Omental fat pad (tissue), 4 donors: ENCODE measurements at places on chromosomes 3 and 15.

DNA sequence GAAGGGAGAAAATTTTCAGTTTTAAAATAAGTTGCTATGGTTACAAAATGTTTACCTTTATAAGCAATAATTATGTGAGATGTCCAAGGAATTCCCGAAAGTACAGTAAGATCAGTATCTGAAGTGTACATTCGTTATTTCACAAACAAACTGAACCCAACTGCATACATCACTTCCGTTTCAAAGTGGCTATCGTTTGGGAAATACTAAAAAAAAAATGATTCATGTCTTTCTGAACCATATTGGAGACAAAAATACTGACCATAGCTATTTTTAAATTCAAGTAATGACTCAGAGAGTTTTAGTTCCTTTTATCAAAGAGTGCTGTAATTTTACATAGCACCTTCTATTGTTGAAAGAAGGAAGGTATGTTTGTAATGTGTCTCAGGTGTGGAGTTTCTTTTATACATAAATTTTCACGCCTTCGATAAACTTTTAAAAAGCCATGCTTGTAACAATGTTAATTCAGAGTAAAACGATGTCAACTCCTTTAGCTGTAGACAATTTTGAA, 8.0 kb upstream of the ANKRD28 start:
- no peak for DNase-seq

DNA sequence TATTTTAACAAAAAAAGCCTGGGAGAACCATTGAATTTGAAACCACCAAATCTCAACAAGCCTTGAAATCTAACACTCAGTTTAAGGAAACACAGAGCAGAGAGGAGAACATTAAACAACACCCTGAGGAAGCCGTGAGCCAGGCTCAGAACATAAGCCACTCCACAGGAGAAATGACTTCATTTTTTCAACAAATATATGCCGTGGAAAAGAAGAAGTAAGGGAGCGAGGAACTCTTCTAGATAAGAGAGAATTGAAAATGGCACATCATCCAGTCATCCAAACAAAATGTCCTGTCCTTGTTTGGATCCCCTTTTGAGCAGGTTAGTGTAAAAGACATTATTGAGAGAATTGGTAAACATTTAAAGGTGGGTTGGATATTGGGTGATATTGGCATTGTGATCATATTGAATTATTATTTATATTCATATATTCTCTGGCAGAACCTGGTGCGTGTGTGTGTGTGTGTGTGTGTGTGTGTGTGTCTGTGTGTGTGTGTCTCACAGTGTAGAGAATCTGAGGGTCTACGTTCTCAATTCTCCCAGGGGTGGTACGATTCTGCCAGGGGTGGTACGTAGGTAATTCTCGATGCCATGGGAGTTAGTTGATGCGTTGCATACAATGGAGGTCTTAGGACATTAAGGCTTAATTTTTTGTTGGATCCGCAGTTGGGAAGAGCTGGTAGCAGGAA, 94.4 kb downstream of the ST6GAL1 start:
- DNase-seq: no peak

- DNase-seq: no peak
Measured at GRCh38 chr3:154431043-154431442, 1.1 kb upstream of the GPR149 start.

- DNase-seq: no peak
Measured at GRCh38 chr3:153495422-153495821, 333.4 kb downstream of the RAP2B start.

GRCh38 chr15:51931016-51931415, 40.6 kb downstream of the LEO1 start:
- no peak for DNase-seq

DNA sequence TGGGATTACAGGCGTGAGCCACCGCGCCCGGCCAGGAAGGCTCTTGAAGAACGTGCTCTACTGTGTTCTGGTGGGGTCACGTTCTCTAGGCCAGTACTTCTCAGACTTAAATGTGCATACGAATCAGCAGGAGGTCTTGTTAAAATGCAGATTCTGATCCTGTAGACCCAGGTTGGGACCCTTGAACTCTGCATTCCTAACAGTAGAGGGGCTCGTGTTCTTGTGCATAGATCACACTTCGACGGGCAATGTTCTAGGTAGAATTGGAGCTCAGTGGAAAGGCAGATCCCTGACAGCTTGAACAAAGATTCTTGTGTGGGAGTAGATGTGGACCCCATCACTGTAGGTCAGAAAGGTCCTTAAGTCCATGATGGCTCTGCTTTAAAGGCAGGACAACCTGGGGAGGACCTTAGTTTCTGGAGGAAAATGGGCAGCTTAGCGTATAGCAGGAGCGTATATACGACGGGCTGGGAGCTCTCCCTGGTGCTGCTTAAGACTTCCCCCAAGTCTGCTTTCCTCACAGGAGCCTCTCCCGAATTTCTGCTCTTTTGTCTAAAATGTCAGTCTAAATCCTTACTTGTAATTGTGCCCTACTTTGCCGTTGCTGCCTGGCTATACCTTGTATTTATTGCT, 16.9 kb upstream of the FAM81A start:
- DNase-seq: no peak

GRCh38 chr3:66473692-66474091, 27.1 kb downstream of the LRIG1 start:
- no peak for DNase-seq

GRCh38 chr3:111534701-111535100, 7.3 kb upstream of the CD96 start:
- no peak for DNase-seq

- no peak for DNase-seq
Measured at GRCh38 chr3:177818712-177819240, 621.5 kb upstream of the TBL1XR1 start.

GRCh38 chr3:165383381-165383780, 187.2 kb upstream of the SLITRK3 start:
- no peak for DNase-seq

DNA sequence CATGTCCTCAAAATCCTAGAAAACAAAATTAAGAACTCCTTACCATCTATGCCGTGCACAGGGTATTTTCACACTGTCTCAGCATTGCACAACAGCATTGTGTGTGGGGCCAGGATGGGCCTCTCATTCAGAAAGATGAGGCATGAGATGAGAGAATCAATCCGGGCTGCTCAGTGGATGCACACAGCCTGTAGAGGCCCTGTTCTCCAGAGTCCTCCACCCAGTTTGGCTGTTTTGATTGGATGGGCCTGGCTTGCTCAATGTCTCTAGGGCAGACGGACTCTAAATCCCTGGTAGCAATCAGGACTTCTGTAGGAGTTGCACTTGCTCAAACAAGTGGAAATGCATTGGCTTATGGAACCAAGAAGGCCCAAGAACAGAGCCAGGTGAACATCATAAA, 20.2 kb upstream of the CPNE9 start:
- DNase-seq: no peak

DNA sequence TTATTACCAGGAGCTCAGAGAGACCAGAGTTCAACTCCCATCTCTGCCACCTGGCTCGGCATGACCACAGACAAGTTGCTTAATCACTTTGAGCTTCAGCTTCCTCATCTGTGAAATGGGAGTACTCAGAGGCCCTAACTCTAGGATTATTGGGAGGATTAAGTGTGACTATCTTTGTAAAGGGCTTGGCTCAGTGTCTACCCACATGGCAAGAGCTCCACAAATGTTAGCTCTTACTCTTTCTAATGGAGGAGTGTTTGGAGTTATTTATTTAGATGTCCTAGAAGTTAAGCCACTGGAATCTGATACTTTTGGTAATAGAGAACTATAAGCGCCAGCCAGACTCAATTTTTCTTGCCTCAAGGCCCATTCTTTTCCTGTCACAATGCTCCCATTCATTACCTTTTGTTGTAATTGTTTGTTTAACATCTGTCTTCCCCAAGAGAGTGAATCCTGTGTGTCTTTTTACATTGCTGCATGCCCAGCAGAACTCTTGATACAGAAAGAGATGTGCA, 12.3 kb upstream of the LMCD1 start:
- DNase-seq: no peak

GRCh38 chr15:60609721-60610320, 130.9 kb upstream of the ICE2 start:
- no peak for DNase-seq

DNA sequence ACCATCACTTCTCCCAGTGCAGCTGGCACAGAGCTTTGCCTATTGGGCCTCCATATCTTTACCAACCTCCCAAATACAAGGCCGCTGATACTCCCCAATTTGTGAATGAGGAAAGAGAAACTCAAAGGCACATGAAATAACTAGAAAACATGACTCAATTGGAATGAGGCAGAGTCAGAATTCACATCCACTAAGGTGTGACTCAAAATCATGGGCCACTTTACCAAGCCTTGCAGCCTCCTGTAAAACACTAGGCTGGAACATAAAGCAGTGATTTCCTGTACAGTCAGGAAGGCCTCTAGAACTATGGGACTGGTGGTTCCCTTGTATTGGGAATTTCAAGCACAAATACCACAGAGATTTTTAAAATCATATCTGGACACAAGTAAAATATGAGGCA, 128.6 kb downstream of the DCLK3 start:
- DNase-seq: no peak

- DNase-seq: no peak
Measured at GRCh38 chr15:47299846-47300434, 417.4 kb upstream of the SEMA6D start.

GRCh38 chr3:17431004-17431403, 311.4 kb downstream of the TBC1D5 start:
- DNase-seq: no peak

DNA sequence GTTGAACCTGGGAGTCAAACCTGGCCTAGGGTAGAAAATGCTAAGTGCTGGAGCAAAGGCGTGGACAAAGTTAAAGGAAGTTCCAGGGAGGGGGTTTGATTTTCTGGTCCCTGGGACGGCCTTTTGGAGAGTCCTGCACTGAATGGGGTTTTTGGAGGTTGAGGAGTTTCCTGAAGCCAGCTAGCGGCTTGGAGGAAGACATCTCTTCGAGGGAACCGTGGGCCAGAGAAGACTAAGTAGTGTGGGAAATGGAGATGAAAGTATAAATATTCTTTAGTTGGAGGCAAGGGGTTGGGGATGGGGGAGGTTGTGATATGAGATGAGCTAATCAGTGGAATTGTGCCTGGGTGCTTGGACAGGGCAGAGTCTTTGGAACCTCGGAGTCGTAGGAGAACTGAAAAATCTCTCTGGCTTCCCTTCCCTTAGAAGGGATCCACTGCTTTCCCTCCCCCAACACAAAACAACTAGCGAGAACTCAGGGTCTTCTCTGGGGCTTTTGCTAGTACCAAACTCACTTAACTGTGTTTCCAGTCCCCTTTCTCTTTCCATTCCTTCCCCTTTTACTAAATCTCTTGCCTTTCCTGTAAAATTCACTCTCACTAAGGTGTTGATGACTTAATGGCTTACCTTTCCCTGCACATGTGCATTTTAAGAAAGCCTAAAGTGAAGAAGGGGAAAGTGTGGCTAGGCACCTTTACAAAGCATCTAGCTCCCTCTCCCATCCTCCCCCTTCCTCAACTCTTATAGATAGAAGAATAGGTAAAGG, 1.0 kb downstream of the LPP start:
- no peak for DNase-seq

GRCh38 chr15:78130466-78131294, 565 bp downstream of the CIB2 start:
- DNase-seq: peak; percentile 16

- DNase-seq: no peak
Measured at GRCh38 chr15:32879980-32880379, 162.2 kb downstream of the GREM1 start.

DNA sequence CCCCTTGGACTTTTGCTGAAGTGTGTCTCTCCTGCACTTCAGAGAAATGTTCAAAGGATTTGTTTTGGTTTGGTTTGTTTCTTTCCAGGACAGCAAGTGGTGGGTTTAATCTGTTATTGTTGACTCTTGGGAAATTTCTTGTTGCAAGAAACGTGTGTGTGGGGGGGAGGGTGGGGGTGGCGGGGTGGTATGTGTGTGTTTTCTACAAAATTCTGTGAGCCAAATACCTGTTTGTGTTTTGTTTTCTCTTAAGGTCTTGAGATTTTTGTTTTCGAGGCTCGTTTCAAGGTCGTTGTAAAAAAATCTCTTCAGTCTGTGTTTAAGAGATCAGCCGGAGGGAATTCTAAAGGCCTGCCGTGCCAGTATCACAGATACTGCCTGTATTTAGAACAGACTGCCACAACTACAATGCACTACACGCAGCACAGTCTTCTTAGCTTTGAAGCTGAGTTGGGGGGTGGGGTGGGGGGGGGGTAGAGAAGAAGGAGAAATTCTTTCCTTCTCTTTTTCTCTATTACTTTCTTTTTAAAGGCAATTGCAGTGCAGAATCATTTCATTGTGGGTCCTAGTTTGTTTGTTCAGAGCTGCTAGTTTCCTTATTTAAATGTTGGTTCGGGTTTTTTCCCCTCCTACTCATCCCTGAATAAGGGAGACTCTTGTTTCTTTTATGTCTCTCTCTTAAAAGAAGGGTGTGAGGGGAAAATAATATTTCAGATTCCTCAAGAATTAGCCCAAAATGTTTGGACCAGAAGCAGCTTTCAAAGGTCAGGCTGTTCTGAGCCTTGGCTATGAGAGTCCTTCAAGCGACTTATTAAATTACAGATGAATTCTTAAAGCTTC, 1.4 kb upstream of the BCL6 start:
- DNase-seq: no peak

DNA sequence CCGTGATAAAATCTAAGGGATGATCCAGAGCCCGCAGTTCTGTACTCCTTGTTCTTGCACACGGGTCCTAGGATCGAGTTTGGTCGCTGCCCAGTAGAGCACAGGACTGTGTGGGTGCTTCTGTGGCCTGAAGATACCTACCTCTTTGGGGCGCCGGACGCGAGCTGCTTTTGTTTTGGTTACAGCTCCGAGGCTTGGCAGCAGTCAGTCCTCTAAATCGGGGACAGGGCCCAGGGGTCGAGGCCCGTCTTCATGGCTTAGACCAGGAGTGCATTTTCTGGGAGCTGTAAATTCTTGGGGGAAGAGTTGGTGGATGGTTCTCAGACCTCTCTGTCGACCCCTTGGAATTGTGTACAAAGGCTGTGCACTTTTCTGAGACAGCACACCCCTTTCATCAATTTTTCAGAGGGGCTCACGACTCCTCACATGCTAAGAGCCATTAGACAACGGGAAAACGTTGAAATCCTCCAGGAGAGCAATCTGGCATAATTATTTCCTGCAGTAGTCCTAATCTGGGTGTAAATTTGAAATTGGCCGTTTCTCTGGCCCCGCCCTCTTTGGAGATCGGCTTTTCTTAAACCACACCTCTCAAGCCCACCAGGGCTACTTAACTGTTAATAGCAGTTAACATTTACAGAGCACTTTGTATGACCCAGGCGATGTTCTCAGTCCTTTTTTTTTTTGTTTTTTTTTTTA, 928 bp downstream of the CEP97 start:
- no peak for DNase-seq

DNA sequence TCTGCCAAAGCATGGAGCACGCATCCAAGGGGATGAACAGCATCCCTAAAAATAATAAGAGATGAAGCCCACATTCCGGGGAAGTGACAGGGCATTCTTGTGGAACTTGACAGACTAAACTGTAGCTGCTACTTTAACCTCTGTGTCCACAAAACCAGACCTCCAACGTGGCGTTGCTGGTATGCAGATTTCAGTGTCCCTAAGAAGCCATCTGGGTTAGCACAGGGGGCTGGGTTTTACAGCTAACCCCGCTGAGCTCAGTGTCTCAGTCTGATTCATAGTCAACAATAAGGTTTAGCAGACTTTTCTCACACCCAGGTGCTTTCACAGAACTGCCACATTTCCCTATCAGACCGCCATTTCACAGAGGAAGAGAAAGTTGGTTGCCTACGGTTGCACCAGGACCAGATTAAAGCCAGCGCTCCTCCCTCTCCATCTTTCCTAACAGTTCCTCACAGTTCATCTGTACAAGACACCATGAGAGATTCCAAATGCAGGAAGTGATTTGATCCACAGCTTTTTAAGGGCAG, 61.6 kb upstream of the CTDSPL start:
- DNase-seq: no peak

- DNase-seq: no peak
Measured at GRCh38 chr3:170723241-170723640, 137.4 kb upstream of the SLC7A14 start.
